ENCODE measurements at places on chromosomes 16 and 17.
A peak's percentile ranks its signal among the peaks of the same experiment; 100 is the strongest.

DNA sequence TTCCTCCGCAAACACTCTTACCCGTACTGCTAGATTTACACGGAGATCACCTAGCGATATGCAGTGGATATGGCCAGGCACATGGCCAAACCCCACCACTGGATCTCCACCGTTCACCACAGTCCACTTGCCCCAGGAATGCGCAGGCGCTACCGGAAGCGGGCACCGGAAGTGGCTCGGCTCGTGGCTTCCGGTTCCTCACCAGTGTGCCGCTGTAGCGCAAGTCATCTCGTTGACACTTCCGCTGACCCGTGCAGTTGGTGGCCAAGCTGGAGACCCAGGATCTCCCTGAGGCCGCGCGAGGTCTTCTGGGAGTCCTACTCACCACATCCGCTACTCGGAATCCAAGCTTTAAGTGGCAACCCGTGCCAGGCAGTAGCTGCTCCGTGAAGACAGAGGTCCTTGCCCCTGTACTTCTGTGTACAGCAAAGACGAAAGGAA lies 11.5 kb downstream of the ZNF597 start:
- DNase-seq, result peak; percentile 81

- DNase-seq, result no peak
These were observed 6.9 kb downstream of the DOK4 start for GRCh38 chr16:57479205-57479975.

- DNase-seq, result no peak
These were observed 21.9 kb downstream of the OMG start for GRCh38 chr17:31275116-31275515.

DNA sequence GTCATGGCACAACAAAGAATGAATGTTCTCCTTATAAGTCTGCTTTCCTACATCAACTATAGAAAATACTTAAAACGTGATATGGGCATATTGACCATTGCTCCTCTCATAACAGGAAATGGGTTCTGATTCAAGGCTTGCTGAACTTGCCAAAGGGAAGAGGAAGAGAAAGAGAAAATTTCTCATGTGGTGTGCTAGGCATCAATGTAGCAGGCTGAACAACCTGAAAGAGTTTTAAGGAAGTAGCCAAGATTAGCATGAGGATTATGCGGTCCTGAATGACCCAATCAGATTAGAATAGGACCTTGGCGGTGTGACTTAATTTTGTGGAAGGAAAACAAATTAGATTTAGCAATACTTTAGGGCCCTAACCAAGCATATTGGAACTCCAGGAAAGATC lies 617.7 kb upstream of the CDH11 start:
- DNase-seq, result no peak

GRCh38 chr17:46976626-46977270 lies 2.3 kb downstream of the RPRML start:
- no peak for DNase-seq

GRCh38 chr17:50169121-50169764 lies 3.4 kb downstream of the SGCA start:
- peak; percentile 71 for DNase-seq

GRCh38 chr17:74430706-74431567 lies 951 bp upstream of the GPRC5C start:
- peak; percentile 51 for DNase-seq

- DNase-seq, result no peak
These were observed 12.3 kb downstream of the ELAC2 start for GRCh38 chr17:13005530-13005929.

DNA sequence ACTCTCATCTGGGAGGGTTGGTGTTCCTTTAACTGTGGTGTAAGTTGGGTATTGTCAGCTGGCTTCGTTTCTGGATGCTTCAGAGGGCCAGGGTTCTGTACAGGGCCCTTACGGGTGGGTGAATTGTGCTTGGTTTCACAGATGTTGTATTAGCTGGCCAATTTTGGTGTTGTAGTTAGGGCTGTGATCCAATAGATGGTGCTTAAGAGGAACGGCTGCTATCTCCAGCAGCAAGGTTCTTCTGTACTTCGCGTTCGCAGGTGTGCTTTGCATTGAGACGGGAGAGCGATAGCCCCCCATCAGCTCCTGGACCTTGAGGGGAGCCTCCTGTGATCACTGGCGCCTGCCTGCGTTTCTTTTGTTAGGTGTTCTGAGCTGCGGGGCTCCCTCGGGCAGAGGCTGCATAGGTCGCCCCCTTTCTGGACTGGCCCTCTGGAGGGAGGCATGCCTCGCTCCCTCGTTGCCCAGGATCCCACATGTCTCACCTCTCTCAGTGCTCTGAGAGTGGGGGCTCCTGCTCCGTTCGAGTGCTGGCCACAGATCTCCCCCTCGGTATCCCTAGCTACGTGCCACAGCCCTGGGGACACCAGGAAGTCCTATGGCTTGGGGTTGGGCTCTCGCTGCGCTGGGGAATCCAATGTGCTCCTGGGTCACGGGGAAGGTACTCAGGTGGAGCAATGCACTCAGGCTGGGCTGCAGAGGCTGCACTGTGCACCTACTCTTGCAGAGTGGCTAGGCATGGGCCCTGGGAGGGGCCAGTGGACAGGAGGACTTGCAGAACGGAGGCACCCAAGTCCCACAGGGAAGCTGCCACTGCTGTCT lies 837 bp upstream of the PRDM7 start:
- peak; percentile 59 for DNase-seq

- no peak for DNase-seq
These were observed 424.6 kb upstream of the C16orf82 start for GRCh38 chr16:26642047-26642664.

GRCh38 chr16:68406458-68407152 lies 41.7 kb downstream of the SMPD3 start:
- DNase-seq, result no peak

DNA sequence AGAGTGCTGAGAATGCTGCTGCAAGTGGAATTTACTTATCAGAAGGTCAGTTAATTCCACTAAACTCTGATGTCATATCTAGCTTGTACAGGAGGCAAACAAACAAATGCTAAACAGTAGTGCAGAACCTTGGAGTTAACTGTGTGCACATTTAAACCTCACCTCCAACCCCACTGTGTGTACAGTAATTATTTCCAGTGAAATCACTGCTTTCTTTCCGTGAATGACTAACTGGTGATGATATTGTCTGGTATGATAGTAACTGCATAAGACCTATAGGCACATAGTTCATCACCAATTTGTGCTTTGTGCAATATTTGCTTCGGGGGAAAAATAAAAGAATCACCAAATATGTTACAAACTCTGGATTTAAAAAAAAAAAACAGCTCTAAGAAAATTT lies 492.5 kb upstream of the HSBP1 start:
- no peak for DNase-seq

DNA sequence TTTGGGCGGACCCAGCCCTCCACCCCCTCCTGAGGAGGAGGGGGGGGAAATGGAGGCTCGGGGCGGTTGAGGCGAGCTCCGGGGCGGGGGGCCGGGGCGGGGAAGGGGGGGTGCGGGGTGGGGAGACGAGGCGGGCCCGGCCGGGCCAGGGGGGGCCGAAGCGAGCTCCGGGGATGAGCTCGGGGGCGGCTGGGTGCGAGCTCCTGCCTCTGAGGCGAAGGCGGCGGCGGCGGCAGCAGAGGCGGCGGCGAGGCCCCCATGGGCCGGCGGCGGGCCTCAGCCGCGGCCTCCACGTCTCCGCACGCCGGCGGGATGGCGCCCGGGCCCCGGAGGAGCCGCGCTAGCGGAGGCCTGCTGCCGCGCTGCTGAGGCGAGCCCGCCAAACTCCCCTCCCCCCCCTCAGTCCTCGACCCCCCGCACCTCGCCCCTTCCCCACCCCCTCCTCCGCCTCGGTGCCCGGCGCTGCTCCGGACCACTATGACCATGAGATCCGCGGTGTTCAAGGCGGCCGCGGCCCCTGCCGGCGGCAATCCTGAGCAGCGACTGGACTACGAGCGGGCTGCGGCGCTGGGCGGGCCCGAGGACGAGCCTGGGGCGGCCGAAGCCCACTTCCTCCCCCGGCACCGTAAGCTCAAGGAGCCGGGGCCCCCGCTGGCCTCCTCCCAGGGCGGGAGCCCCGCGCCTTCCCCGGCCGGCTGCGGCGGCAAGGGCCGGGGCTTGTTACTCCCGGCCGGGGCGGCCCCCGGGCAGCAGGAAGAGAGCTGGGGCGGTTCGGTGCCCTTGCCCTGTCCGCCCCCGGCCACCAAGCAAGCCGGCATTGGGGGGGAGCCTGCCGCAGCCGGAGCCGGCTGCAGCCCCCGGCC lies 596 bp downstream of the MSL1 start:
- peak; percentile 42 for DNase-seq

GRCh38 chr16:5206331-5206990 lies 108.9 kb upstream of the EEF2KMT start:
- DNase-seq, result no peak

DNA sequence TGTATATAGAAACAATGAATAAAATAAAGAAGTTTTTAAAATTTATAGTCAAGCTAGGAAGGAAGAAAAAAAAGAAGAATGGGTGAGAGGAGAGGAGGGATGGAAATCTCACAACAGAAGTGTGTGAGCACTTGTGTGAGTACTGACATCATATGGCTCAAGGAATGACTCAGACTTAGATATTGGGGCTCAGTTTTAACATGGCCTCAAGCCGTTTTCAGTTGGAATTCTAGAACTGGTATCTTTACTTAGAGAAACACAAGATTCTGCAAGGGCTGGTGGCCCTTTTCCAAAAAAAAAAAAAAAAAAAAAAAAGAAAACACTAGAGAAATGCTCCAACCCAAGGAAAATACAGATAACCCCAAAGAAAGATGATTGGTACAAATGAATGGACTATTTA lies 55.1 kb downstream of the STXBP4 start:
- DNase-seq, result no peak

DNA sequence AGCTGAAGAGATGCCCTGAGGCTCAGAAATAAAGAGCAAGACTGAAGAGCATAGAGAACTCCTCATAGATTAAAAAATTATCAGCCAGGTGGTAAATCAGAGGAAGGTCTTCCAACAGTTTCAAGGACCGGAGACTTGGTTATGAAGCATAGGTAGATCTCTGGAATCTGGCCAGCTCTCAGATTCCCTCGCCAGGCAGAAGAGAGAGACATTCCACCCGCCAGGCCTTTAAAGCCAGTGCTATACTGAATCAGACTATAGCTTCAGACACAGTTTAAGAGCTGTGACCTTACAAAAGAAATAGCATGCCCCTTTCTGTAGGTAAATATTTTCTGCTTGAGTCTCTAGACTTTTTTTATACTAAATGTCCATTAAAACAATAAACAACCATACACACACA lies 70.3 kb downstream of the NFATC3 start:
- DNase-seq, result no peak

DNA sequence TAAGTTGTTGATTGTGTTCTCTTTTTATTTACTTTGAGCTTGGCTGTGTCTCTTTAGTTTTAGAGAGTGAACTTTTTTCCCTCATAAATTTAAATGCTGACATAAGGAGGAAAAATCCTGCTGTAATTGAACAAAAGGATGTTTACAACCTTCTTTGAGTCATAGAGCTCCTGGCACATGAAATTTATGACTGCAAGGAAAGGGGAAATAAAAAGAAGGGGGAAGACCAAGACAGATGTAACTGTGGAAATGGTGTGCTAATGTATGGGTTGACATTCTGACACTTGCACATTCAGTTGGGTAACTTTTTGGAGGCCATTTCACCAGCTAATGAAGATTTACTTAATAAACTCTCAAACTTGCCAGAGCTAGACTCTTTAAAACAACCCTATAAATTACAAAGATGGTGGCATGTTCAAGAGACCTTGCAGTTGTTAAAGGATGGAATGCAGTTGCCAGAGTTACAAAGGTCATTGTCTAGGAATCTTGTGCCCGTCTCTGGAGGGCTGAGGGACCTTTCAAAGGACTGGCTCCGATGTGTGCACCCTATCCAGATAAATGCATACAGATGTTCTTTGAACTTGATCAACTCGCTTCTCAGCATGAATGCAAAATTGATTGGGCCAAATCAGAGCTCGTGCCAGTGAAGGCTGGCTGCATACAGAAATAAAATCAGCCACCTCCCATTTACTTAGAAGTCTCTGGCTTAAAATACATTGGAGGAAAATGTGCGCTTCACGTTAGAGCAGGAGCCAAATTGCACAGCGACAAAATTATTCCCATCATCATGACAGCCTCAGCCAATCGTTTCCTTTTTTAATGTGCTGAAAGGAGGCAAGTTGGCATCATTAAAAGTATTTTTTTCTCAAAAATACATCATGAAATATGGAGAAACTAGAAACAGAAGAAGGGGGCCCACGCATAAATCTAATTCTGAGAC lies 289.0 kb upstream of the XYLT1 start:
- no peak for DNase-seq

DNA sequence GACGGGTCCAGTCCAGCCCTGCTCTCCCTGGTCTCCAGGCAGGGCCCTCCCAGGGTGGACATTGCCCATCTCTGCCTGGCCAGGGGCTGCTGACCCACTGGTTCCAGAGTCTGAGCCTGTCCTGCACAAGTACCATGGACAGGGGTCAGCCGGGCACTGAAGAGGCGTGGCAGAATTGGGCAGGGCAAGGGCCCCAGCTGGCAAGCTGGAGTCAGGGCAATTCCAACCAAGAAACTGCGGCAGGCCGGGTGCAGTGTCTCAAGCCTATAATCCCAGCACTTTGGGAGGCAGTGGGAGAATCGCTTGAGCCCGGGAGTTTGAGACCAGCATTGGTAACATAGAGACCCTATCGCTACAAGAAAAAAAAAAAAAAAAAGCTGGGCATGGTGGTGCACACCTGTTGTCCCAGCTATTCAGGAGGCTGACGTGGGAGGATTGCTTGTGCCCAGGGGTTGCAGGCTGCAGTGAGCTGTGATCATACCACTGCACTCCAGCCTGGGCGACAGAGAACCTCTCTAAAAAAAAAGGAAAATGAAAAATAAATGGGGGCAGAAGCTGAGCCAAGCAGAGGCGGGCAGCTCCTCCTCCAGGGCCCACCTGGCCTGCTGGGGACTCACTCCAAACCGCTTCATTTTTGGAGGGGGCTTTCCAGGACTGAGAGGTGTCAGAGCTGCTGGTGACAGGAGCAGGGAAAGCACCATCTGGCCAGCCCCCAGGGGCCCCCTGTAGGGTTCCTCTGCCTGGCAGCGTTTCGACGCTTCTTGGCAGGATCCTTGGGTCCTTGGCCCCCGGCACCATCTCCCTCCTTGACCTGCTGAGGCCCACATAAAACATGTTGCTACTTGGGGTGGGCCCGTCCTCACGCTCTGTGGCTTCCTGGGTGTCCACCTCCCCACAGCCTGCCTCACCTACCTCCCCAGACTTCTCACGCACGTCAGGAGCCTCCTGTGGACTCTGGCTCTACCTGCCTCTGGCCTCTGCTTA lies 2.9 kb upstream of the MAFG start:
- peak; percentile 53 for DNase-seq

- no peak for DNase-seq
These were observed 140.5 kb downstream of the STX8 start for GRCh38 chr17:9435165-9435564.

GRCh38 chr17:78337244-78338109 lies 22.4 kb downstream of the SOCS3 start:
- DNase-seq, result no peak

GRCh38 chr17:75387771-75388170 lies 17.7 kb downstream of the GRB2 start:
- no peak for DNase-seq
